Right ventricle myocardium superior (tissue), 1 donor: ENCODE measurements at places on chromosomes 3 and 15. TPM values are rescaled to one million over a fixed set of nuclear protein-coding genes. Genes with fewer than 3 reads are reported as not detected.

Gene STRA6
- total RNA-seq: not detected

Gene UCN2
- total RNA-seq: not detected

GRCh38 chr3:72050048-72050632 is 265.2 kb upstream of the PROK2 start:
- DNase-seq: no peak

DNA sequence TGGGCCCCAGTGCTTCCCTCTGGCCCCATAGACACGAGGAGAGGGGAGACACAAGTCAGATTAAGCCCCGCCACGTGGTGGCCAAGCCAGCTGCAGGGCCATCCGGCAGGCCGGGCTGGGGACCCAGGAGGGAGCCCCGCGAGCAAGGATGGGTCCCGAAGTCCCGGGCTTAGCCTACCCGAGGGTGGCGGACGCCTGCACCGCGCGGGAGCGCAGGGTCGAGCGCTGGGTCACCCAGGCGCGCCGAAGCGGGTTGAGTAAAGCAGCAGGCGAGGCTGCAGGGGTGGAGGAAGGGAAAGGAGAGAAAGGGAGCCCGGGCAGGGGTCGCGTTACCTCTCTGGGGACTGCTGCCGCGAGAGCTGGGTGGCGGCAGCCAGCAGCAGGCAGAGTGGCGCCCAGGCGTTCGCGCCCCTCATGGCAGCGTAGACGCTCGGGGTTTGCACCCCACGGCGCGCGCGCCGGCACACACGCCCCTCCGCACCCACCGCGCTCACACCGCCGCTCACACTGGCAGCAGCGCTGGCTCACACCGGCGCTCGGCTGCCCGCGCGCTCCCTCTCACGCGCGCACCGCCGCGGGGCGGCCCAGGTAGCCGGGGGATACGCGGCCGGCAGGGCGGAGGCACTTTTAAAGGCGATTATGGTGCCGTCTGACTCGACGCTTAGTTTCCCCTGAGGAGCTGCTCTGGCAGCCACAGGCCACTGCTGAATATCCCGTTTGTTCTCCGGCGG is at the start of gene PCOLCE2:
Gene PCOLCE2 (minus strand): TSS at position 603 of the 731 bp plus-strand sequence. CDS start 187 bp downstream, at position 416.
- DNase-seq: peak; percentile 65

Gene ATP13A5
- not detected for total RNA-seq

Gene MME
- total RNA-seq: 3.2 TPM
